ENCODE measurements at places on chromosomes 4 and X.

GRCh38 chr4:98260047-98260578, 1.1 kb upstream of the RAP1GDS1 start:
- no peak for DNase-seq

DNA sequence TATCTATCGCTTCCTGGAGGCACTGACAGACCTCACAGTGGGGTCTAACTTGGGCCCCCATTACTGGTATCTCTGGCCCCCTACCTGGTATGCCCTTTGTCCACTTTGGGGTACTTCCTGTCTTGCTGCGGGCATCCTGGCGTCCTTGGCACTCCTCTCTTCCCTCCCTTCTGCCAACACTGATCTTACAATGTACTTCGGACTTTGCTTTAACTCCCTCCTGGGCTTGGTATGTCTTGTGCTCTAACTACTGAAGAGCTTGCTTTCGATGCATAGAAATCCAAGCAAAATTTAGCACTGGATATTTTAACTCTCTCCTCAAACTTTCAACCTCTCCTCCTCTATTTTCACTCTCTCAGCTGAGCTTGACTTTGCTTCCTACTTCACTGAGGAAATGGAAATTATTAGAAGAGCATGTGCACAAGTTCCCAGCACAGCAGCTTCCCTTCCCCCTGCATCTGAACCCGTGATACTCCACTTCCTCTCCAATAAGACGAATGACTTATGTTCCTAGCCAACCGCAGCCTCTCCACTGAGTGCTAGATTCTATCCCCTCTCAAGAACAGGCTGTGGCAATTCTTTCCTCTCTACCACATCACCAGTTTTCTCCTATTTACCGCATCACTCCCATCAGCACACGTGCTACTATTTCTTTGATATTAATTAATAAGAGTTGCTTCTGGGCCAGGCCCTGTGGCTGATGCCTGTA, 52.9 kb downstream of the SUPT20HL2 start:
- peak; percentile 56 for DNase-seq

GRCh38 chr4:179248821-179249220, 1806.6 kb upstream of the AGA start:
- no peak for DNase-seq

DNA sequence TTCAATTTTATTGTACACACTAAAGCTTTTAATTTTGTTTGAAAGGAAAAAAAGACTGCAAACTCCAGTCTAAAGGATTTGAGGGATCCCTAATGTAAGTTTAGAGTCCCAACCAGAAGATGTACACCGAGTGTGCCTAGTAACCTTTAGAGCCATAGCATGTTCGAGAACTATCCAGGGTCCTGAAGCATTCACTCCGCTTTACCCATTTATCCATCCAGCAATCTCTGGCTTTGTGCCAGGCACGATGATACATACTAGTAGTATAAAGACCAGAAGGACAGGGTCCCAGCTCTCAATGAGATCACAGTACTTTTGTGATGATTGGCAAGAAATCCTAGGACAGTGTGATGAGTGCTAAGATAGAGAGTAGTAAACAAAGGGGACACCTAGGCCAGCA, 168.7 kb downstream of the STK32B start:
- peak; percentile 40 for DNase-seq

- DNase-seq, result no peak
Observed at GRCh38 chr4:18568600-18568999, 547.0 kb upstream of the LCORL start.

GRCh38 chrX:69987691-69988090, 62.0 kb downstream of the AWAT2 start:
- no peak for DNase-seq

DNA sequence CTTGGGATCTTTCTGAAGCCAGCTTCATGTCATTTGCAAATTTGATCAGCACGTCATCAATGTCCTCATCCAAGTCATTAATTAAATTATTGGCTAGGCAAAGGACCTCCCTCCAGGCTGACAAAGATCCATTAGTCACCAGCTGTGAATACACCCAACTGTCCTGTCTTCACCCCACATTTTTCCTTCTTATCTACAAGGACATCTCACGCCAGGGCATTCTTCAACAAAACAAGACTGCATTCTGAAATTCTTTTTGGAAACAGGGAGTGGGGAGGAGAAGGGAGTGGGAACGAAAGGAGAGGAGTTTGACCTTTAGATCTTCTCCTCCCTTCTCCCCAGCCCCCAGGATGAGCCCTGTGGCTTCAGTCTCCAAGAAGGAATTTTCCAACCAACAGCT, 32.7 kb downstream of the NLGN3 start:
- DNase-seq, result no peak

DNA sequence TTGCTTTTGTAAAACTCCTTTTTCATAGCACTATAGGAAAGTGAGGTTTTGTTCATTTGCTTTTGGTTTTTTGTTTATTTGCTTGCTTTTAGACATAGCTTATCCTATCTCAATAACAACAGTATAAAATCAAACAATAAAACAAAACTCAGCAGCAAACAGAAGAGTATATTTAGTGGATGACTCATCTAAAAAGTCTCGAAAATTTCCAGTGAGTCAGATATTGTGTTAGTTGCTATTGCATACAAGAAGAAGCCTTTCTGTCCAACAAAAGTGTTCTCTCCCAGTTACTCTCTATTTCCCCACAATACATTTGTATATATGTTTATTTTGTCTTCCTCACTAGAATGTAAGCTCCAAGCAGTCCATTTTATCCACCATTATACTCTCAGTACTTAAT, 36.0 kb upstream of the NPNT start:
- peak; percentile 68 for DNase-seq

Measured in ELR (cell line).